PC-3 (cell line): ENCODE measurements at places on chromosomes 13 and 19.

- no peak for DNase-seq
Measured at GRCh38 chr19:45762870-45763631, 6.0 kb downstream of the SIX5 start.

DNA sequence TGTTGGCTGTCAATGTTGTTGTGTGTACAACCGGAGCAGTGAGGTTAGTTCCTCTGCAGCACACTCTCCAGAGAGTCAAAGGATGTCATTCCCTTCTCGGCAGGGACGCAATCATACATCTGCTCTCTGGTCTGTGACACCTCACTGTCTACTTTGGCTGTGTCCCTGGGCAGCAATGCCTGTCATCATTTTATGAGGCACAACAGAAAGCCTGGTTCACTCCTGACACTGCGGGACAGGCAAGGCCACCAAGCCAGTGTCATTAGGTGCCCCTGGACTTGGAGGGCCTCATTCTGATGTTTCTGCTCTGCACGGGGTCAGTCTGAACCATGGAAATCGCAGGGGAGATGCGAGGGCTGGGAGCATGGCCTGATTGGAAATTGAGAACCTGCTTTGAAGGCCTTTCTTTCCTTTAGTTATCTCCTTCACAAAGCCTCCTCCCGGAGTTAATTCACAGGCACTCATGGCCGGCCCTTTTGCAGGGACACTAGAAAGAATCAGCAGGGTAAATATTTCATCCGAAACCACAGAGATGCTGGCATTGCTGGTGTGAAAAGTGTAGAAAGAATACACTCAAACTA is 284.4 kb downstream of the ZNF536 start:
- DNase-seq, result no peak

DNA sequence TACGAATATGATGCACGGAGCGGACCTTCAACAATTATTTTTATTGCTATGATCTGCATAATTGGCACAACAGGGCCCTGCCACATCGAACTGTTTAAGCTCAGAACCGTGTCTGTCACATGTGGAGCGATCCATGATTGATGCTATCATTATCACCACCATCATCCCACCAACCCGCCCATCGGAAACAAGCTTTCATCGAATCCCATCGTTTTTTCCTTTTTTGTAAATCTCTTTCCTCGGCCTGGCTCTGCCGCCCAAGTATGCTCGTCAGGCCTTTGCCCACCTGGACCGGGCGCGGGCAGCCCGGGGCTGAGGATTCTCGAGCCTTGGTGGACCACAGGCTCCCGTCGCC is 533 bp upstream of the DCAF15 start:
- DNase-seq, result no peak

- DNase-seq, result no peak
Measured at GRCh38 chr19:42276821-42277220, 7.8 kb downstream of the CIC start.

GRCh38 chr13:110297766-110298504 is 9.0 kb downstream of the COL4A1 start:
- no peak for DNase-seq

GRCh38 chr13:62483774-62484173 is 1068.1 kb upstream of the PCDH20 start:
- DNase-seq, result no peak

- no peak for DNase-seq
Measured at GRCh38 chr19:29668746-29669609, 3.7 kb downstream of the PLEKHF1 start.

DNA sequence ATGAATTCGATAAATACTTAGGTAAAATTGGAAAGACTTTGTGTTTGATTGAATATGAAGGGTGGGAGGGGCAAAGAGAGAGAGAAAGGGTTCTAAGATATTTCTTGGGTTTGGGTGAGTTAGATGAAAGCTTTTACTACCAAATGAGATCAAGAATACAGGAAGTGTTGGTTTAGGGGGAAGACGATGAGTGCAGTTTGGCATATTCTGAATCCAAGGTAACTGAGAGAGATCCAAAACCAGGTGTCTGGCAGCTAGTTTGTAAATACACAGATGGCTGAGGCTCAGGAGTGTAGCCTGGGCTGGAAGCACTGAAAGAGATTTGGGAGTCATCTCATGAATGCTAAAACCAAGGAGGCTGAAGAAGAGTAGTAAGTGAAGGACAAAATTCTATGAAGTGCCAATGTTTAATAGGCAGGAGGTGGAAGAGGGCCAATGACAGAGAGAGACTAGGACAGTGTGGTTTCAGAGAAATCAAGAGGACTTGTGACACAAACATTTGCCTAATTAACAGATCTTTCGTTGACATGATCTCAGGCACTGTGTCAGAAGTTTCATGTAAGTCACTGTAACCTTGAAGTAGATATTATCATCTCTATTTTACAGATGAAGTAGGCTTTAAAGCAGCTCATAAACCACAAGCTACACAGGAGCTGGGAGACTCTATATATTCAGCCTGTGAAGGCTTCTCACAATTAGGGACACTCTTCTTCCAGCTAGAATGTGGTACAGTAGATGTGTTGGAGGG is 70.2 kb upstream of the ZDHHC20 start:
- DNase-seq, result no peak

DNA sequence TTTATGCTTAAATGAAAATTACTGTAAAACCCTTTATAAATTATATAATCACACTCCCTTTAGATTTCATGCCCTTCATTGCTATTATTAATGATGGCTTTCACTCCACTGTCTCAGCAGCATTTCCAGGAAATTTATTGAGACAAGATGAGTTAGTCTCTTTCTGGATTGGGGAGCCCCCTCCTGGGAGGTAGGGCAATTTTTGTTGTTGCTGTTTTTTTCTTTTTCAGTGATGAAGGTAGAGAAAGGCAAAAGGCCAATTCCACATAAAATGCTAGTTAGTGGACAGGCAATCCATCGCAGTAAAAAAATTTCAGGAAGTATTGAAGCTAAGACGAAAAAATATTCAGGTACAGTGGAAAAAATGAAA is 80.2 kb downstream of the TEX26 start:
- DNase-seq, result peak; percentile 19

GRCh38 chr19:4914736-4915501 is 5.6 kb downstream of the UHRF1 start:
- peak; percentile 98 for DNase-seq

- DNase-seq, result no peak
Measured at GRCh38 chr19:7874897-7875273, 695 bp upstream of the PRR36 start.

GRCh38 chr13:98192008-98192407 is 14.9 kb upstream of the RNF113B start:
- no peak for DNase-seq

GRCh38 chr13:26227166-26227971 is 5.3 kb upstream of the RNF6 start:
- peak; percentile 23 for DNase-seq

- DNase-seq, result peak; percentile 19
Measured at GRCh38 chr19:4861147-4861546, 6.3 kb downstream of the PLIN3 start.
